ENCODE measurements at places on chromosomes 7 and 10.

DNA sequence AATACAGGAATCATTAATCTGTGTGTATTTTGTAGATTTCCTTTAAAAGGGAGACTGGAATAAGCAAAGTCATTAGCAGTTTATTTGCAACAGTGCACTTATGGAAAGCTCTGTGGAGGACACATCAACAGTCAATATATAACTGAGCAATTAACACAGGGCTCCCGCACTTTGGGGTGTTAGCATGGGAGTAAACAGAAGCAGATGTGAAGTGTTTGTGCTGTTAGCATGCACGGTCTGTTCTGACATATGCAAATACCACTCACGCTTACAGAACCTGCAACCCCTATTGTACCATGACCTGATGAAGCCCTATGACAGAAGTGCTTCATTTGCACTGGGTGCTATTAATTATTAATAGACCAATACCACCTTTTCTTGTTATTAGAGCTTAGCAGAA lies 118.9 kb downstream of the PPP1R3A start:
- no peak for DNase-seq

- no peak for DNase-seq
Observed at GRCh38 chr7:82469207-82469606, 25.6 kb upstream of the CACNA2D1 start.

DNA sequence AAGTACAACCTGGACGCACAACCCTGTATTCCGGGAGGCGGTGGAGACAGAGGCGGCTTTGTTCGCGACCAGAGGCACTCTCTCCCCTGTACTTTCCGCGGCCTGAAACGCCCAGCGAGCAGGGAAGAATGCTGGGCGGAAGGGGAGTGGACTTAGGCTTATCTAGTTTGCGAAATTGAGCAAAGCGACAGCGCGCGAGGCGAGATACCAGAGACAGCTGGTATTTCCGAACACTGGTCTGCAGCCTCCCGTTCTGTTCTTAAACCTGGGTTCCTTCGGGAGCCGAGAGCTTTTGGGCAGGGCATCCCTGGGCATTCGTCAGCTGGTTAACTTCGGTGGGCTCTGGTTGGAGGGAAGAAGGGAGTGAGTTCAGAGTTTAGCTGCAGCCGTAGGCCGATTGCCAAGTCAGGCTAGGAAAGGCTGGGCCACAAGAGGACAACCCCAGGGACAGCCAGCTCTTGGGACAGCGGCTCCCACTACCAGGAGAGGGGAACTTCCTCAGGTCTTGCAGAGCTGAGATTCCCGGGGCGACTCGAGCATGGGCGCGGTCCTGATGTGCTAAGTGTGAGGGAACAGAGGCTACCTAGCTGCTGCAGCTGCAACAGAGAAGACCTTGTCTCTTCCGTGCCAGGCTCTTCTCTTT lies 3.9 kb downstream of the HMX3 start:
- no peak for DNase-seq

DNA sequence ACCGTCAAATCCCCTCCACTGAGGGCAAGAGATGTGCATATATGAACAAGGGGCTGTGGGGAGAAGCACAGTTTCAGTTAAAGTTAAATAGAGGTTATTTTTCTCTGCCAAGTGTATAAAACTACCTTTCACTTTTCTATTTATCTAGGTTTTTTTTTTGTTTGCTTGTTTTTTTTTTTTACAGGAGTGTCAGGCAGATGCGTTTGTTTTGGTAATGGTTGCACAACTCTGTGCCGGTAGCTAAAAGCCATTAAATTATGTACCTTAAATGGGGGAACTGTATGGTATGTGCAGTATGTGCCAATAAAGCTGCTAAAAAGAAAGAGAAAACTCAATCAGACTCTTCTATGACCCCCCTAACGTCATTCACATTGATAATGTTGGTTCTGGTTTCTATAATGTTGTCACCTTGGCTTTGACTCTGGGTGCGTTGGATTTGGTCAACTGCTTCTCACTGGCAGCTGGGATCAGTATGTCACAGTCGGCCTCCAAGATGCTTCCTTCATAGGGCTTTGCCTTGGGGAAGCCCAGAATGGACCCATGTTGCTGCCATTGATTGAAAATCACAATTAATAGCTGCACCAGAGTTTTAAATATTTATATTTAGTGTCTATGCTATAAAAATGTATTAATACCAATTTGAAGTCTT lies 34.2 kb downstream of the GLUD1 start:
- DNase-seq = no peak

GRCh38 chr7:132456418-132456817 lies 119.9 kb downstream of the PLXNA4 start:
- DNase-seq = no peak

DNA sequence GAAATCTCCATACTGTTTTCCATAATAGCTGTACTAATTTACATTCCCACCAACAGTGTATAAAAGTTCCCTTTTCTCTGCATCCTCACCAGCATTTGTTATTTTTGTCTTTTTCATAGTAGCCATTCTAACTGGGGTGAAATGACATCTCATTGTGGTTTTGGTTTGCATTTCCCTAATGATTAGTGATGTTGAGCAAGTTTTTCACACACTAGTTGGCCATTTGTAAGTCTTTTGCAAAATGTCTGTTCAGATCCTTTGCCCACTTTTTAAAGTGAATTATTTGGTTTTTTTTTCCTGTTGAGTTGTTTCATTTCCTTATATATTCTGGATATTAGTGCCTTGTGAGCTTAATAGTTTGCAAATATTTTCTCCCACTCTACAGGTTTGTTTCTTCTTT lies 101.0 kb upstream of the NFE2L3 start:
- no peak for DNase-seq

GRCh38 chr10:5070648-5071410 lies 23.4 kb upstream of the AKR1C3 start:
- no peak for DNase-seq

DNA sequence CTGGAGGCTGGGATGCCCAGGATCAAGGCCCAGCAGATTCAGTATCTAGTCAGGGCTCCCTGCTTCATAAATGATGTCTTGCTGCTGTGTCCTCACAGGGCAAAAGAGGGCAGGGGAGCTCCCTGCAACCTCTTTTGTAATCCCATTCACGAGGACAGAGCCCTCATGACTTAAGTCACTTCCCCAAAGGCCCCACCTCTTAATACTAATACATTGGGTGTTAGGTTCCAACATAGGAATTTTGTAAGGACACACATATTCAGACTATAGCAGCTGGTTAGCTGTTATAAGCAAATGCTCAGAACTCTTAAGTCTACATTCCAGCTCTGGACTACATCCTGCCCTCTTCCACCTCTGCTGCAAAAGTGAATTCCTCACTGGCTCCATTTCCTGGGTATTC lies 63.0 kb downstream of the VOPP1 start:
- no peak for DNase-seq

- DNase-seq = no peak
Observed at GRCh38 chr7:93245525-93246432, 13.6 kb downstream of the VPS50 start.

Data from bone marrow (tissue), 2 donors.